ENCODE measurements at places on chromosomes 2 and 18. TPM values are rescaled to one million over a fixed set of nuclear protein-coding genes. Genes with fewer than 3 reads are reported as not detected.

DNA sequence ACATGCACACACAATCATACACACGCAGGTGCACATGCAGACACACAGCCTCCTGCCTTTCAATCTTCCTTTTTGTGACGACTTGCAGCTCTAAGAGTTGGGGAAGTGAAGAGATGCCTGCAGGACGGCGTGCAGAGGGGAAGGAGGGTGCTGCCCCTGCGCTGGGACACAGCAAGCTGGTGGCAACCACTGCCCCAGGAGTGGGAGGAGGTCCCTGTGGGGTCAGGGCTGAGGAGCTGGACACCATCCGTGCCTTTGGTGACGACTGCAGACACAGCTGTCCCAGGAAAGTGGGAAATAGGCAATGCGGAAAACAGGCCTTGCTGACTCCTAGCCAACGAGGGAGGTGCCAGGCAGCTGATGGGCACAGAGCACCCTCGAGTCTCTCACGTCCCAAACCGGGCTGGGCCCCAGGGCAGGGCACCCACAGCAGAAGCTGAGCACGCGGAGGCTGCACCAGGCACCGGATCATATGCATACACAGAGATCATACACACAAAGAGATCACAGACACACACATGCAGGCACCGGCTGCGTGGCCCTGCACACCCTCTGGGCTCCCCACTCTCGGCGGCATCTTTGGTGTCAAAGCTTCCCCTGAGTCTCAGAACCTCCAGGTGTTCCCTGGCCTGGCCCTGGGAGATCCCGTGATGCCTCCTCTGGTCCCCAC, 146.1 kb downstream of the PXDN start:
- no peak for DNase-seq
- no peaks in the 10 kb centered on the region for H3K27me3 ChIP-seq
- no peaks in the 10 kb centered on the region for H3K36me3 ChIP-seq
- no peak overlapping the region for H3K27ac ChIP-seq
- H3K4me1 ChIP-seq, result peaks cover 19% of the 10 kb centered on the region

Gene REG3G
- total RNA-seq, result not detected

DNA sequence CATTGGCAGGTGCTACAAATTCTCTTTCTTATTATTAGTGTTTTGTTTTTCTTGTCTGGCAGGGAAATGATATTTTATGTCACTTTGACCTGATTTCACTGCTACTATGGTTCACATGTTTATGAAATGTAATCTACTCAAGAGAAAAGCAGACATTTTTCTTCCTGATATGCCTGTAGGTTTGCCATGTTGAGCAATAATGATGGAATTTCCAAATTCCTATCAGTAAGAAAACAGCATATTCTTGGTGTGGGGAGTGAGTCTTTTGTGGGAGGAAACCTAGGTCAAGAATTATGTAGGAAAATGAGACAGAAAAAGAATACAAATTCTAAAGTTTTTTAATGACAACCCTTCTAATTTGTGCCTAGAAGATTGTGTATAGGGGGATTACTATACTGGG, 356.4 kb downstream of the SLC4A3 start:
- H3K27ac ChIP-seq, result no peak overlapping the region
- H3K27me3 ChIP-seq, result no peaks in the 10 kb centered on the region
- no peaks in the 10 kb centered on the region for H3K4me1 ChIP-seq
- no peaks in the 10 kb centered on the region for H3K36me3 ChIP-seq
- no peak overlapping the region for H3K4me3 ChIP-seq

Gene ARHGEF4
- total RNA-seq, result 4.8 TPM

DNA sequence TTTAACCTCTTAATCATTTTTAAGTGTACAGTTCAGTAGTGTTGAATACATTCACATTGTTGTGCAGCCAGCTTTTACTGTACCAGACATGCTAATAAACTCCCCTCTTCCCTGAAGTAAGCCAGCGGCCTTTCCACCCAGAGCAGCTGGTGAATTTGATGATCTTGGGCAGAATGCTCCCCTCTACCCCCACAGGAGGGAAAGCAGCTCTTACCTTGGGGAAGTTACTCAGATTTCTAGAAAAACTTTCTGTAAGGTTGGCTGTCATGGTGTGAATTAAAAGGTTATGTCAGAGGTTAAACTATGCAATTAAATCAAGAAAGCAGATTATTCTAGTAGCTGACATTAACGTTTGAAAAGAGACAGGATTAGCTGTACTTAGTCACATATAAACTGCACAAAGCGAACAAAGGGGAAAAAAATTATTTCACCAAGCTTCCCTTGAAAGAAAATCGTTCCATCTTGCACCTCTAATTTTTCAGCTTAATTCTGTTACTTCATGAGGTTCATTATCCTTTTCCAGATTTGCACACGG, 398.5 kb upstream of the NRP2 start:
- H3K4me1 ChIP-seq, result no peaks in the 10 kb centered on the region
- no peak overlapping the region for H3K4me3 ChIP-seq
- no peak for DNase-seq
- no peak overlapping the region for H3K27ac ChIP-seq
- no peaks in the 10 kb centered on the region for H3K36me3 ChIP-seq
- H3K27me3 ChIP-seq, result no peaks in the 10 kb centered on the region
